Inflammatory macrophage treated with lipopolysaccharide for 4 hours (primary cell): ENCODE measurements at places on chromosomes 3 and 15.
A peak's percentile ranks its signal among the peaks of the same experiment; 100 is the strongest.

DNA sequence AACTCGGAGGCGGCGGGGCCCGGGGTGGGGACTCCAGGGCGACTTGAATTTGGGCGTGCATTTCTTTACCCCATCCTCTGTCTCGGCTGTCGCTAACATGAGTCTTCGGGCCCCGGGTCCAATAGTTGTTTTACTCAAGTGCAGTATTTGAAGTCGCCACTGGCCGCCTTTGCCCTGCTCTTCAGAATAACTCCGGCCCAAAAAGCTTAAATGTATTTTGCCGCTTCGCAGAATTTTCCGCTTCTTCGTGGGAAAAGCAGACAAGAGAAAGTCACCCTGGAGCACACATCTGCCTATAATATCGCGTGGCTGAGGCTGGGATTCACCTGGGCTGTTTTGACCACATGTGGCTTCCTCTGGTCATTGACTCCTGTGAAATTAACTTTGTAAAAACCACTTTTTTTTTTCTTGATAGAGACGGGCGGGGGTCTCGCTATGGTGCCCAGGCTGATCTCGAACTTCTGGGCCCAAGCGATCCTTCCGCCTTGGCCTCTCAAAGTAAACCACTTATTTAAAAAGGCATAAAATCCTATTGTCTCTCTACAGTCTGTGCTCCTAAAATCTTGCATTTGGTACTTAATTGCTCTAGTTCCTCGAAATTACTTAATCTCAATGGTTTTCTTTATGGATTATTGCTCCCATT lies 676 bp downstream of the CNOT10 start:
- DNase-seq = peak; percentile 14

GRCh38 chr3:62131620-62132019 lies 241.7 kb downstream of the FEZF2 start:
- no peak for DNase-seq

DNA sequence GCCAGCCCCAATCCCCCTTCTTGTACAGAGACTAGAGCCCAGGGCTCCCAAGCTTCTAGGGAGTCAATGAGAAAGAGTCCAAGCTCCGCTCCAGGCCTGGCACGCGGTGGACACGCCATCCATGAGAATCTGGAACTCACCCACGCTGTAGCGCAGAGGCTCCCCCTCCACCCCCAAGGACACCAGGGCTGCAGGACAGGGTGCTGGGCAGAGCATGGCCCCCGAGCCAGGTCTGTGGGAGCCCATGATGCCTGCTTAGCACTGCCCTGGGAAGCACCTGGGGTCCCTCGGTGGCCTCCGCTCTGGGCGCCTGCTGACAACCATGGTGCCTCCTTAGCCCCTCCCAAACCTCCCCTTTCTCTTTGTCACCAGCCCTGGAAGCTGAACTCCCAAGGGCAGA lies 28.5 kb downstream of the ACSBG1 start:
- no peak for DNase-seq

DNA sequence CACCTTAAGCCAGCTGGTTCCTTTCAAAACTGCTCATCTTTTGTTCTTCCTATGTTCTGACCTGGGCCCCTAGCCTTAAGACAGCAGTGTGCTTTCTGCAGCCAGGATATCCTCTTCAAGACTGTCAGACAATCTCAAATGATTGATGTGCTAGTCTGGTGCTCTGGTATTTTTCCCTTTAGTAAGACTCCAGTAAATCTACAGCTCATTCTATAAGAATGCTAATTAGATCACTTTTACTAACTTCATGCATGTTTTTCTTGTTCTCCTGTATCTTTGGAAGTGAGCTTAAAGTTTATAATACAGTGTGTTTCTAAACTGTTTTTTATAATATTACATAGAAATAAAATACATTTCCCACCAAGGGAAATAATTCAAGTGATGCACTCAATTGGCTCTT lies 220.9 kb upstream of the NANOGP8 start:
- no peak for DNase-seq

DNA sequence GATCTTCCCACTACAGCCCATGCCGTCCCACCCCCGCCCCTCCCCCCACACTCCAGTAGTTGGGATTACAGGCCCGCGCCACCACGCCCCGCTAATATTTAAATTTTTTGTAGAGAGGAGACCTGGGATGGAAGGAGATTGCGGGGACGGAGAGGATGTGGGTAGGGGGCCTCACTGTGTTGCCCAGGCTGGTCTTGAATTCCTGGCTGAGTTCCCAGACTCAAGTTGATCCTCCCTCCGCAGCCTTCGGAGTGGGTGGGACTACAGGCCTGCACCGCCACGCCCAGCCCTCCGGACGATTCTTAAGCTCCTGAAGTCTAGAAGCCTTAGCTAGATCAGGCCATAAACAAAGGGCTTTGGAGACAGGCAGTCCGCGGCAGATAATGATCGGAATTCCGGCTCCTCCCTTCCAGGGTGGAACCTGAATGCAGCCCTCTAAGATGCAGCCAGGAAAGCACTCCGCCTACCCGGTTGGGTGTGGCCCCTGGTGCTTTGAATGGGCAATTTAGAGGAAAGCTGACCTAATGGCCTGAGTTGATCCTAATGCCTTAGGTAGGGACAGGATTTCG lies at the start of gene DPPA2:
DPPA2 (minus strand) TSS at position 356 of the 569 bp plus-strand sequence. CDS start 1,975 bp downstream, outside the sequence.
- no peak for DNase-seq

GRCh38 chr3:94336046-94336753 lies 273.3 kb downstream of the NSUN3 start:
- no peak for DNase-seq

GRCh38 chr3:46300461-46300789 lies 53.5 kb upstream of the CCR2 start:
- DNase-seq = no peak

DNA sequence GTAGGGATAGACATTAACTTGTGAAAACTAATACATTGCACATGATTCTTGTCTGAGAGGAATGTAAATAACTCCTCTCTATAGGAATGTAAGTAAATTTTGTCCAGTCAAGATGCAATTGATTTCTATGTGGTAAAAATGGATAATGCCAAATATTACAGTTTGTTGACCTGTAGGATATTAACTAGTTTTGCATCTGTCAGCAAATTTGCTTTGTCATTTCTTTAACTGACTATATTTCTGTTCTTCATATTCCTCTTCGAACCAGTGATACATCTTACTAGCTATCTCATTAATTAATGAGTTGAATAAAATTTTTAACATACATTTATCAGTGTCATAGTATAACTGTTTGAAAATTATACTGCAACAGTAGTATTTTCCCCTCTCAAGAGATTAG lies 80.4 kb downstream of the EDEM1 start:
- no peak for DNase-seq

GRCh38 chr15:28947221-28947674 lies 61.5 kb downstream of the APBA2 start:
- no peak for DNase-seq

DNA sequence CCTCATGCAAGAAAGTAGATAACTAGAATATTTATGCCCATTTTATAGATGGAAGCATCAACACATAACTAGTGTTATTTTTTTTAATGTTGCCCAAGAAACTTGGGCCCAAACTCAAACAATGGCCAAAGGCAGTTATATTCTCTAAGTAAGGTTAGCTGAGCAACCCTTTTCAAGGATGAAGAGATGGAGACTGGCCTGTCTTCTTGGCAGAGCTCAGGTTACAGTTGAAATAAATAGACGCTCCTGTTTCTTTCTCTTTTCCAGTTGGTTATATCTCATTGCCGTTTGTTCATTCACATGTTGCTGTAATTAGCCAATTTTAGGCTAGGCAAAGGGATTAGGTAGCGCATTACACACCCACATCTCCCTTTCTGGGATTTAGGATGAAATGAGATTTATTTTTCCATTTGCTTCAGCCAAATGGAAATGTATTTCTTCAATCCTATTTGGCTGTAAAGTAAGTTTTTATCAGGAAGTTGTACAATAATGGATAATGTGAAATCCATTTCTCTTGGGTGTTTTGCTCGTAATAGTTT lies 93.2 kb downstream of the CMSS1 start:
- DNase-seq = no peak

- no peak for DNase-seq
These were observed 60.5 kb upstream of the POMGNT2 start for GRCh38 chr3:43166406-43166805.

GRCh38 chr3:158160958-158161357 lies 51.1 kb downstream of the RSRC1 start:
- peak; percentile 35 for DNase-seq

GRCh38 chr3:45497963-45498362 lies 96.6 kb upstream of the LIMD1 start:
- DNase-seq = no peak

DNA sequence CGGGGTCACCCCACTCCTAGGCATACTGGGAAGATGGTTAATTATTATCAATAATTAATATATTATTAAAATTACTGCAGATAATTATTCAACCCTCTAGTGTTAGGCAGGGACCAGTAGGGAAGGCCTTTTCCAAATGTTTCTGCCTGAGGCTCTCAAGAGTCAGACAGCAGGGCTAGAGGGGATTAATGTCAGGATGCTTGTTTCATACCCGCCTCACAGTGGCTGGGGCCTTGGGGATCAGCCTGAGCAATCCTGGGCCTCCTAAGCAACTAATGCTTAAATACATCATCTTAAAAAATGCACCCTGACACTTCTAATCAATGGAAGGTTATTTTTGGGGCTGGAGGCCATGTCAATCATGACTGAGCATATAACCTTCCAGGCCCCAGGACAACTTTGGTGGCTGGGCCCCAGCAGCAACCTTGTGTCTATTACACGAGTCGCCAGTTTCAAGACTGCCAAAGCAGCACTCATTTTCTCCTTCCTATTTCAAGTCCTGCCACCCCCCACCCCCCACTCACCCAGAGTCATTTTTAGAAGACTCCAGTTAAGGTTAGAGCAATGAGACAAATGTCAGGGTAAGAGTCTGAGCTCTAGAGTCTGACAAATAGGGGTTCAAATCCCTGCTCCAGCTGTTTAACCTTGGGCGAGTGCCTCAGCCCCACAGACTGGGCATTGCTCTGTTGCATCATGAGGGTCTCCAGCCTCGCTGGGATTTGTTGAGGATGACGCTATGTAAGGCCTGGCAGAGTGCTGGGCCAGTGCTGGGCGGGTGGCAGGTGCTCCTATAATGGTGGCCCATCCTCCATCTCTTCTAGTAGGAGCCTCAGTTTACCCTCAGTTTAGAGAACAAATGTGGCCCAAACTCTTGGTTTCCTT lies 6.1 kb downstream of the AMOTL2 start:
- DNase-seq = no peak
